ENCODE measurements at places on chromosomes 7 and 10.

GRCh38 chr10:29081951-29082685, 206.8 kb upstream of the LYZL1 start:
- DNase-seq: no peak

DNA sequence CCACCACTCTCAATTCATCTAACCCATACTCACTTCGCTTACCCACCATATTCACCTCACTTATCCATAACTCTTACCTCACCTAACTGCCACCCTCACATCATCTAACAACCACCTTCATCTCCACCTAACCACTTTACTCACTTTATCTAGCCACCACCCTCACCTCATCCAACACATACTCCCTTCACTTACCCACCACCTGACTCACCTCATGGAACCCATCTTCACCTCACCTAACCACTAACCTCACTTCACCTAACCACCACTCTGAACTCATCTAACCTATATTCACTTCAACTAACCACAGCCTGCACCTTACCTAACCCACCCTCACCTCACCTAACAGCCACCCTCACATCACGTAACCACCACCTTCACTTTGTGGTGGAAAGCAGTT, 84.2 kb downstream of the VIPR2 start:
- no peak for DNase-seq

GRCh38 chr7:92695308-92696261, 105.4 kb upstream of the FAM133B start:
- DNase-seq: peak; percentile 50

DNA sequence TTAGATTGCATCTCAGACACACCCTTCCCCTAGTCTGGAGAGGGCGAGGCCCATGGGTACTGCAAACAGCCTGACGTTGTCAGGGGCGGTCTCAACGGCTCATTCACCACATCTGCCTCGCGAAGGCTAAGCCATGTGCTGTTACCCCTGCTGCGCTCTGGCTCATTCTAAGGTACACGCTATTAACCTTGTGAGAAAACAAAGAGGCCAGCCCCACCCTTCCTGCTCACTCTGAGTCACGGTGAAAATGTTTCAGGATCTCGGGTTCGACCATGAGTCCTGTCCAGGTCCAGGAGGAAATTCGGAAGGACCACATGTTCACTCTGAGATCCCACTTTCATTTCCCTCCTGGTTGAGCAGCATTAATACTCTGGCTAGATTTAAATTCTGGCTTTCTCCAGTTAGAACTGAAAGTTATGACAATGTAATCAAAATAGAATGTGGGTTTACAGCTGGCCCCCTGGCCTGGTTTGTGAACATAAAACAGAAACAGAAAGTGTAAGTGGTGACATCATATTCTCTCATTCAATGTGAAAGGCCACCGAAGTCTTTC, 55.2 kb downstream of the EGFR start:
- DNase-seq: no peak

GRCh38 chr7:45161842-45162241, 4.3 kb downstream of the RAMP3 start:
- no peak for DNase-seq

- no peak for DNase-seq
Measured at GRCh38 chr7:122595885-122596284, 103.0 kb downstream of the RNF133 start.

- no peak for DNase-seq
Measured at GRCh38 chr7:104779888-104780287, 234.1 kb upstream of the KMT2E start.

- DNase-seq: no peak
Measured at GRCh38 chr7:16609842-16610450, 35.6 kb downstream of the ANKMY2 start.

- no peak for DNase-seq
Measured at GRCh38 chr10:35855155-35855947, 213.3 kb upstream of the FZD8 start.

DNA sequence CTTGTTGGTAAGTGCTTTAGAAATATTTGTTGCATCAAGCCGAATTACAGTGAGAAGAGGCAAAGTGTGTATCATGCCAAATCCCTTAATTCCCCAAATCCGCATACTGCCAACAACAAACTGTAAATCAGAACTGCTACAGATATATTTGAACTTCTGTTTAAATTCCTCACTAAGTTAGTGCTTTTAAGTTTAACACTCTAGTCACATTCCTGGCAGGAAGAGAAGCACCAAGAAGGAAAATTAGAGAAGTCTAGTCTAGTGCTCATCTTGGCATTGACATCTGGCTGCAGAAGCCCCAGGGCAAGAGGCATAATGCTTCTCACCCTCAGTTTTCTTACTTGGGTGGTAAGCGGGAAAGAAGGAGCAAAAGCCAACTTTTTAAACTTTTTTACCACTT, 343.5 kb downstream of the GPR37 start:
- DNase-seq: no peak

DNA sequence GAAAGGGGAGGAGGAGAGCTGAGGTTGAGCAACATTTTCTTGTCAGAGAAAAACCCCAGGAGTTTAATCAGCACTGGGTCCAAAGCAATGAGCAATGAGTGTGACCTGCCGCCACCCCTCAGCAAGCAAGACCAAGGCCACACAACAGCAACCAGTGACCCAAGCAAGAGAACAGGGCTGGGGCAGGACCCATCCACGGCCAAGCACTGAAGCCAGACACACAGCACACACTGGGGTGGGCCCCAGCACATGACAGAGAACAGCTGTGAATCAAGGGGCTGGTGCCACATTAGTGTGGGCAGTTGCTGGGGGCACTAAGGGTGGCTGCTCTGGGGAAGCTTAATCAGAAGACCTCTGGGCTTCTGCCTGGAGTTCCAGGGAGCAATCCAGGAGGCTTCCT, 16.2 kb downstream of the TMEM72 start:
- no peak for DNase-seq

GRCh38 chr10:9443758-9444157, 1389.3 kb downstream of the GATA3 start:
- DNase-seq: no peak

DNA sequence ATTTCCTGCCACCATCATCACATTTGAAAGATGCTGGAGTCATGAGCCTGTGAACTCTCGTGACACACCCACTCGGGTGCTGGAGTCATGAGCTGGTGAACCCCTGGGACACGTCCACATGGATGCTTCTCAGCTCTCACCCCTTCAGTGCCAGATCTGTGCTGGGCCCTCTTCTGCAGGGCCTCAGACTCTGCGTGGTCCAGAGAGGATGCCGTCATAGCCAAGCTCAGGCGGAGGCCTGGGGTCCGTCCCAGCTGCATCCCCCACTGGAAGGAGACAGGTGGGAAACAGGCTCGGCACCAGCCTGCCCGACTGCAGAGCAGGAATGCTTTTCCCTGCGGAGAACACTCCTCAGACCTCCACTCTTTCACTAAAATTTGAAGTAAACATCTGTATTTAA, 156.5 kb upstream of the PPP2R2D start:
- no peak for DNase-seq

DNA sequence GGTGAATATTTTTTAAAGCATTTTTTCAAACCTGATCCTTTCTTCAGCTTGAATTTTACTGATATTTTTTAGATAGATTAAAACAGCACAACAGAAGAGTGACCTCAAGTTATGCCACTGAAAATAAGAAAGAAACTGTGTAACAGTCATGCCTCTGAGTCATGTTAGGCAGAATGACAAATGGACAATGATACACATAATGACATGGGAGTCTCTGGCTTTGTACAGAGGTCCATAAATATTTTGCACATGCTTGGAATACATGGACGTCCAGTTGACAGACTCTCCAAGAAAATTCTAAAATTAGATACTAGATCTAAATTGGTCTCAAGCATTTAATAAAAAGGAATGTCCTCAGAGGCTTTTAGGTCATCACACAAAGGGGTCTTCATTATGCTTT, 21.9 kb upstream of the SEMA3A start:
- DNase-seq: no peak

DNA sequence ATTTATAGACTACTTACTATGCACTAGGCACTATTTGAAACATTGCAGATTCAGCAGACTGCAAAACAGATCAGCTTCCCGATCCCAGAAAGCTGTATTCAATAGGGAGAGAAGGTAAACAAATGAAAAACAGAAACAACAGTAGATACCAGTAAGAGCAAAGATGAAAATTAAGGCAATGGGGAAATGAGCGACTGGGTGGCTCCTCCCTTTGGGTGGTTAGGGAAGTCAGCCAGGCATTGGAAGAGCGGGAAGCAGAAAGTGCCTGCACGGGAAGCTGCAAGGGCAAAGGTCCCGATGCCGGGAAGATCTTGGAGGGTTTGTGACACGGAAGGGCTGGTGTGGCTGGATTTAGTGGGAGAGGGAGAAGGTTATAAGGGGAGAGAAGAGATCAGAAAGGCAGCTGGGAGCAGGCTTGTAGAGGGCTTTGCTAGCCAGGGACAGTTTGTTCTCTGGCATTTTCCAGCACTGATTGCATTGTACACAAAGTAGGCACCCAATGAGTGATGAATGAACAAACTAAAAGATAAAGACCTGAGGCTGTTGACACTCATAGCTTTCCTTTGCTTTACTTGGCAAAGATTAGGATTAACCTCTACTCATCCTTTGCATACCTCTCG, 67.8 kb downstream of the NAMPT start:
- no peak for DNase-seq

GRCh38 chr7:63070696-63071095, 928.0 kb upstream of the ZNF722 start:
- DNase-seq: no peak

GRCh38 chr7:137619181-137619580, 227.6 kb downstream of the DGKI start:
- DNase-seq: no peak

- DNase-seq: no peak
Measured at GRCh38 chr7:139808427-139808826, 20.6 kb upstream of the TBXAS1 start.

- no peak for DNase-seq
Measured at GRCh38 chr10:20254497-20254896, 438.3 kb downstream of the PLXDC2 start.

GRCh38 chr7:48084727-48085432, 4.2 kb upstream of the UPP1 start:
- DNase-seq: peak; percentile 91

- no peak for DNase-seq
Measured at GRCh38 chr7:43954524-43955228, 28.4 kb downstream of the UBE2D4 start.

DNA sequence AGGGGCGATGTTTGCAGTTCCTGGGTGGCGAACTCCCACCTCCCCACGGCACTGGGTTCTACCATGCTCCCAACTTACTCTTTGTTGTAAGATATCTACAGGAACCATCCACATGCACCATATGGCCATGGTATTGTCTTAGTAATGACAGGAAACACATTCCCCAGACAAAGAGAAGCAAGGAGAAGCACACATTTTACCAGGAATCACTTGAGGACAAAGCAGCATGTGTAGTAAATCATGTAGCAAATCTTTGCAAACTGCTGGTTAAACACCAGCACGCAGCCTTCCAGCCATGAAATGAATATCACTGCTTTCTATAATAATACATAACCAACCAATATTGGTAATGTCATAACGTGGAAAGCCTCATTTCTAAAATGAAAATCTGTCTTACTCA, 101.2 kb downstream of the NRP1 start:
- DNase-seq: no peak

DNA sequence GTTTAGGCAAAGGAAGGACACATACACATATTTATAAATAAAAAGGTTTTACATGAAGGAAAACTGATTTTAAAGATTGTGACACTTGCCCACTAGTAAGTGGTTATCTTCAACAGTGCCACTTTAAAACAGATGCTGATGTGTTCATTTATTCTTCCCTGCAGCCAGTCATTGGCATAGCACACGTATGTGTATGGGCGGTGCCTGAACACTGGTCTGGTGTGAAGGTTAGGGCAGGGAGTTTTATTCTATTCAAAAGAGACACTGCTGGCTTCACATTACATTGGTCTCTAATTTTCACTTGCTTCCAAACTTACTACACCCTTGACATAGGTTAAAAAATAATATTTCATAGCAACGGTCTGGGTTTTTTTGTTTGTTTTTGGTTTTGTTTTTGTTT, 57.9 kb downstream of the NOD1 start:
- DNase-seq: no peak

GRCh38 chr7:53001221-53001620, 34.2 kb upstream of the POM121L12 start:
- DNase-seq: no peak

- no peak for DNase-seq
Measured at GRCh38 chr7:39824456-39825200, 125.4 kb upstream of the CDK13 start.

DNA sequence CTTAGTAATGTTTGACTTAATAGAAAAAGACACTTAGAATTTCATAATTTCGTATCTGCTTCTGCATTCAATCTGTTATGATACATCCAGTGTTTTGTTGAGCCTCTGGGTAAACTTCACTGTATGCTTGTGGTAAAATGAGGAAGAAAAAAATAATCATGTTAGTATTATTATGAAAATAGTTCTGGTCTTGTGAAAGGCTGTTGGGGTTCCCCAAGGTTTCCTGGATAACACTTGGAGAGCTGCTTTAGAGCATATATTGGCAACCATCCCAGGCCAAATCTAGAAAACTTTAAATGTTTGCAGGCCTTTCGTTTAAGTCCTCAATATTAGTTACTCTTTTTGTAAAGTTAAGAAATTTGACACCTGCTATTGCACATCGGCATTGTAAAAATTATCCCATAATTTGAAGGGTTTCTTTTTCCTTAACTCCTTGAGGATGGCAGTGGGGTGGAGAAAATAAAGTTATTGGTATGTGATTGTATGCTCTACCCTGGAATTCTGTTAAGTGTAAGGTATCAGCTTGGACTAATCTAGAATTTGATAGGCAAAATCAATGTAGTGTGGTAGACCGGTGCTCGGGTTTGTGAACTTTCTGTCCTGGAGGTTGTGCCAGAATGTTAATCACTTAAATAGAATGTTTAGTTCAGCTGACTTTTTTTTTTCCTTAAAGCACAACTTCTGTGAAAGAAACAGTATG, 54.5 kb downstream of the WAC start:
- DNase-seq: no peak

GRCh38 chr7:123260428-123260960, 60.7 kb upstream of the SLC13A1 start:
- DNase-seq: no peak

DNA sequence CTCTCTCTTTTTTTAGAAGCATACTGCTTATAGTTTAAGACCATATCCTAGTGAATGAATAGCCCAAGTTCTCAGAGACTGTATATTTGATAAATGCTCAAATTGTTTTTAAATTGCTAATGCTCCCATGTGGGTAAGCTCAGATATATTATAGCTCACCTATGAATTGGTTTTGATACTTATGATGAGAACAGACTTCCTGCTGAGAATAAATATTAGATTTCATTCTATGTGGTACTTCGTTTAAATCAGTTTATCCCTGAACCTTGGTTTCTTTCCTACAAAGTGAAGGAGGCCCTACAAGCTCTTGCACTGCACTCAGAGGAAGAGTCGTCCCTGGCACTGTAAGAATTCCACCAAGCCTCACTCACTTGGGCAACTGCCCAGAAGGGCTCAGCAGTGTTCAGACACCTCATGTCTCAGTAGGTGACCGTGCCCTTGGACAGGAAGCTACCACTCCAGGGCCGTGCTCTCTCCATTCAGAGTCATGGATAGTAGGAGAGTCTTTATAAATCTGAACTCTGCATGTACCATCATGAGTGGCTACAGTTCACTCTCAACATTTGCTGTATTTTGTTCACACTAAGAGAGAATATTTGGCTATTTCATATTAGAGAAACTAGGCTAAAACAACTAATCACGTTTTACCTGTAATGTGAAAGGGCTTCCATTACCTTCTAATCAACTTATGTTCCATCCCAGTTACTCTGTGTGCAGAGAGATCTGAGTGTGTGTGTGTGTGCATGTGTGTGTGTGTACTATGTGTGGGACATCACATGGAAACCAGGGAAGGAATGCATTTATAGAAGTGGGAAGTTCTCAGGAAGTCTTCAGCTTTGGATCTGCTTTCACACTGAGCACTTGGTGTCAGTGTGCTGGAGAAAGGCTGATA, 93.8 kb downstream of the PTPRE start:
- no peak for DNase-seq

Data from amniotic stem cell (primary cell).